ENCODE measurements at places on chromosomes 6 and 20. TPM values are rescaled to one million over a fixed set of nuclear protein-coding genes. Genes with fewer than 3 reads are reported as not detected.

VGLL2 gene
- total RNA-seq = not detected

LIME1 gene
- total RNA-seq = 10.8 TPM

JPH2 gene
- total RNA-seq = 0.58 TPM

NR2E1 gene
- not detected for total RNA-seq

GRCh38 chr20:62051546-62052255 lies 14.0 kb downstream of the TAF4 start:
- no peak for DNase-seq

- DNase-seq = peak; percentile 5
These were observed 241 bp upstream of the CFAP206 start for GRCh38 chr6:87407561-87407900.

DNA sequence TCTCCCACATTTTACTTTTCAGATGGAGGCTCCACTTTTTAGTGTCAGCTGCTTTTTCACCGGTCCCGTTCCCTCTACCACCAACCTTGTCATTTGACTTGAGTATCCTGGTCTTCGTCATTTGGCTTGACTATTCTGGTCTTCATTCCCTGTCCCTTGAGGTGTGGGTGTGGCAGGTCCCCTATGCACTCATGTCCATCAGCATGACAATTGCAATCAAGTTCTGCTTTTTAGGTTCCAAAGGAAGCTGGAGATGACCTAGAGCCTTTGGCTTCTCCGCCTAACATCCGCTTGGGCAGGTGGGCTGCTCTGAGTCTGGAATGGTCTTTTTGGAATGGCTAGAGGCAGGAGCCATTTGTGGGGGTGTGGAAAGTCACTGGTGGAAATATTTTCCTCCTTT lies 99.8 kb upstream of the MLN start:
- DNase-seq = no peak
